ENCODE measurements at places on chromosomes 5 and 9.

DNA sequence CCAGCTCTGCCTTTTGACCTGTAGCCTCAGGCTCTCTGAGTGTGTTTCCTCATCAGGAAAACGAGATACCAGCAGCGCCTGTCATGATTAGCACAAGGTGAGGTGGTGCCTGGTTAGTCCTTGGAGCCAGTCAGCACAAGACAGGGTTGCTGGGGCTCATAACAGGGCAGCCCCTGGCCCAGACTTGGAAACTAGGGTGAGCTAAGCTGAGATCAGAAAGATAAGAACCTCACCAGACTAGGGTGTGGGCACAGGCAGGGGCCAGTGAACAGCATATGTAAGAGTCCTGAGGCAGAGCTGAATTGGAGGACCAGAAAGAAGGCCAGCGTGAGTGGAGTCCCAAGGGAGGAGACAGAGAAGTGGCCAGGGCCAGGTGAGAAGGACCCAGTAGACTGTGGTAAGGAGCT lies 42.7 kb upstream of the FUBP3 start:
- no peak for DNase-seq

GRCh38 chr5:160442824-160443431 lies 21.3 kb downstream of the PTTG1 start:
- DNase-seq, result no peak

DNA sequence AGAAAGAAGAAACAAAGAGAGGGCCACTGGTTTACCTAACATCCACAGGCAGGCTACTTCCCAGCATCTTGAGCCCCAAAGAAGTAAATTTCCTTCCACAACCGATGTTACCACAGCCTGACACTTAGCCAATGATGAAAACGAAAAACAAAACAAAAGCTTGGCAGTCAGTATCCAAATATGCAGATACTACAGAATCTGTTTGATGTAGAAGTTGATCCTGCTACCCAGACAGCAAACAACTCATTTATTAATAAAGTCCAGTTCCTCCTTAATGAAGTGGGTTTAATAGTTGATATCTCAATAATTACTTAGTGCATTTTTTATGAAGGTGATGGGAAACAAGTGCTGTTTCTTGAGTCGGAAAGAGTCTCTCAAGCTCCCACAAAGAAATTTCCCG lies 67.1 kb upstream of the GABRP start:
- no peak for DNase-seq

- no peak for DNase-seq
Observed at GRCh38 chr5:18088020-18088579, 453.8 kb downstream of the TAF11L14 start.

- no peak for DNase-seq
Observed at GRCh38 chr5:113755516-113755915, 242.0 kb downstream of the YTHDC2 start.
